ENCODE measurements at places on chromosomes 7 and 10.

GRCh38 chr7:1920266-1920681 lies 250.2 kb downstream of the ELFN1 start:
- peak; percentile 53 for DNase-seq

DNA sequence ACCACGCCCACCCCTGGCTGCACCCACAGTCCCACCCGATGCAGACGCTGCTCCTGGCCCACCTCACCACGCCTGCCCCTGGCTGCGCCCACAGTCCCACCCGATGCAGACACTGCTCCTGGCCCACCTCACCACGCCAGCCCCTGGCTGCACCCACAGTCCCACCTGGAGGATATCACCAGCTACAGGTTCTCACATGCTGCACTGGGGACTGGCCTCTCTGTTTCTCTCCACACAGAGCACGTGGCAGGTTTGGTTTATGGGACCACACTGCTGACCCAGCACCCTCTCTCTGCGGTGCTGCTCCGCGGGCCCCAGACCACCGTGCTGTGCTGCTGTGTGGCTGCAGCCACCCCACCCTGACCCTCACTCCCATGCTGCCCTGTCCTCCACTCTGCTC lies 120.9 kb downstream of the VIPR2 start:
- no peak for DNase-seq

- DNase-seq = no peak
Measured at GRCh38 chr7:10560497-10560896, 413.2 kb upstream of the PHF14 start.

GRCh38 chr7:127392182-127392565 lies 334 bp downstream of the ZNF800 start:
- DNase-seq = peak; percentile 83

- no peak for DNase-seq
Measured at GRCh38 chr10:93039721-93040120, 20.9 kb upstream of the CYP26C1 start.

GRCh38 chr10:51170518-51171245 lies 96.4 kb downstream of the PRKG1 start:
- no peak for DNase-seq

GRCh38 chr7:22201186-22201880 lies 155.6 kb downstream of the RAPGEF5 start:
- DNase-seq = no peak

DNA sequence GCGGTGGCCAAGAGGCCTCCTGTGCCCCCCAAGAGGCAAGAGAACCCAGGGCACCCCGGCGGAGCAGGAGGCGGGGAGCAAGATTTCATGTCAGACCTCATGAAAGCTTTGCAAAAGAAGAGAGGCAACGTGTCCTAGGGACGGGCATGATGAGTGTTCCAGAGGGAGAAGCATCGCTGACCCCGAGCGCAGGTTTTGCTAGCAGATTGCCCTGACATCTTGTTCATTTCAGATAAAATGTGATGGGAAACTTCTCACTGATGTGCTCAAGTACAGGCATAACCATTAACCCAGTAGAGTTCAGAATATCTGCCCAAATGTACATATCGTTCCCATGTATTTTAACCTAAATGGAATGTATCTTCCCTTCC lies 129.2 kb downstream of the APBB1IP start:
- no peak for DNase-seq
